ENCODE measurements at places on chromosomes 13 and 19.

DNA sequence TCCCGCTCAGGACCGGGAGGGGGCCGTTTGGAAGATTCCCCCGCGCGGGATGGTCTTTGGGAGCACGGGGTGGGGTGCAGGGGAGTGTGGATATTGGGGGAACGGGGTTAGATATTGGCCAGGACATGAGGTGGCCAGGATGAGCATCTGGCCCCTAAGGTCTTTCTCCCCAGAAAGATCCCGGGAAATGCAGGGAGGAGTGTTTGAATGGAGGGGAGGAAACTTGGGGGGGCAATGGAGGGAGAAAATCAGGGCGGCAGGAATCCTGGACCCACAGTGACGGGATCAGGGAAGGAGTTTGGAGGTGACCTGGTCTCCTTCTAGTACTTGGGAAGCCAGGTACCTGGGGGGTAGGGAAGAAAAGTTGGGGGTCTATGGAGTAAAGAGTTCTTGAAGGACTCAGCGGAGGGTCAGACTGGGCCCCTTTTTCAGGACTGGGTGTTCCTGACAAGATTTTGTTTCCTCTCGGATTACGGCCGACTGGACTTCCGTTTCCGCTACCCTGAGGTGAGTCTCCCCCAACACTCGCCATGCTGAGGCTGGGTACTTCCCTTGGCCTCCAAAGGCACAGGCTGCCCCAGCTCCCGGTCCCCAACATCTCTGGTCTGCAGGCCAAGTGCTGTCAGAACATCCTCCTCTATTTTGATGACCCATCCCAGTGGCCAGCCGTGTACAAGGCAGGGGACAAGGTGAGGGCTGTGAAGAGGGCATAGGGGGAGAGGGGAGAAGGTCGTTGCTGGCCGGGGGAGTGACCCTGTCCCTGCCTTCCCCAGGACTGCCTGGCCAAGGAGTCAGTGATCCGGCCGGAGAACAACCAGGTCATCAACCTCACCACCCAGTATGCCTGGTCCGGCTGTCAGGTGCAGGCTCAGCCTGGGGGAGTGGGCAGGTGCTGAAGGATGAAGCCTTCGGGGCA lies 989 bp downstream of the TMEM145 start:
- DNase-seq, result no peak

DNA sequence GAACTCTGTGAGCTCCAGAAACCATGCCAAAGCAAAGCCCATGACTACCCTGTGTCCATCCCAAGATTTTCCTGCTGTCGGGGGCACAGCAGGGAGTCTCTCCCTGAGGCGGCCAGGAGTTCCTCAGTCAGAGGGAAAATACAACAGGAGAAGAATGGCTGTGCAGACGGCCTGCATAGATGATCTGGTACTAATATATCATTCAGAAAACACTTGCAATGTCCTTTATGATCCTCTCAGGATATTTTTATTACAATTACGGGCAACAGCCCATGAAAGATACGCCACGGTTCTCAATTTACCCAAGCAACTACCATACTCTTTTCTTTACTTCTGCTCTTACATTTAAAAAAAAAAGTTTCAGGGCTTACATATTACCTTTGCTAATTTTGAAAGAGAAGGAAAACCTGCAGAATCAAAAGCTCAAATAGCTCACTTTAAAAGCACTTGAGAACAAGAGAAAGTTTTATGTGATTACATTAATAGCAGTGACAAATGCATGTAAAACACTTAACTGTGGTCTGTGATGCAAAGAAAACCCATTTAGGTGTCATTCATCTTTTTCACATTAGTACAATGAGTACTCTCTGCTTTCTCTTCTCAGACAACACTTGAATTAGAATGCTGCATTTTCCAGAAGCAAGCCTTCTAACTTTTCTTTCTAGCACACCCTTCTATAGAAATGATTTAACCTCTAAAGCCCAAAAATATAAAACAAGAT lies 460.8 kb downstream of the KLF5 start:
- DNase-seq, result no peak

GRCh38 chr19:56707821-56708220 lies 36.3 kb upstream of the ZNF835 start:
- DNase-seq, result no peak

DNA sequence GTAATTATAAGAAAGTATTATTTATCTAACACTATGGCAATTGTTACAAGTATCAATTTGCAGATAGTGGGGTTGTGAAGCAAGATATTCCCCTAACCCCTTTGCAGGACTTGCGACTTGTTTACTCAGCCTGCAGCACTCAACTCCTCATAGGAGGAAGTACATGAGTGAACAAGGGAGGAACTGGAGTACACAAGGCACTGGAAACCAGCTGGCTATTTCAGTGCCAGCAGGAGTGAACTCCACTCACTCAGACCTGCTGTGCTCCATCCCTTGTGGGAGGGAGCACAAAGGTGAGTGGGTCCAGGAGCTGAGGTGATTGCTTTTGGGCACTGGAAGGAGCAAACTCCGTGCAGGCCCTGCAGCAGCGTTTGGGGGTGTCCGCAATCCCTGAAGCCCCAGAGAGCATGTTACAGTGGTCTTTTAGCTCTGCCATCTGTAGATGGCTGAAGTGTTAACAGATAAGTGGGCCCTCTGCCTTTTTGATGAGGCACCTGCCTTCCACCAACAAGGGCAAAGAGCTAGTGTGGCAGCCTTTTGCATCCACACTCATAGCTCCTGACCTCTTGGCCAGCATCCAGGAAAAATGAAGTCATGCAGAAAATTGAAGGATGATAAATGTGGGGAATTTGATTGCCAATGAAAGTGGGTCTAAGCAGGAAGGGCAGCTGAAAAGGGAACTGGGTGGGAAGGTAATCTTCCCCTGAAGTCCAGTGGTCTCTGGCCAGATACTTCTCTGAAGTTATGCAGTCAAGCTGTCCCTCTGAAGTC lies 802.2 kb upstream of the MIR17HG start:
- no peak for DNase-seq

Data from T-cell (primary cell).